ENCODE measurements at places on chromosomes 4 and X.

DNA sequence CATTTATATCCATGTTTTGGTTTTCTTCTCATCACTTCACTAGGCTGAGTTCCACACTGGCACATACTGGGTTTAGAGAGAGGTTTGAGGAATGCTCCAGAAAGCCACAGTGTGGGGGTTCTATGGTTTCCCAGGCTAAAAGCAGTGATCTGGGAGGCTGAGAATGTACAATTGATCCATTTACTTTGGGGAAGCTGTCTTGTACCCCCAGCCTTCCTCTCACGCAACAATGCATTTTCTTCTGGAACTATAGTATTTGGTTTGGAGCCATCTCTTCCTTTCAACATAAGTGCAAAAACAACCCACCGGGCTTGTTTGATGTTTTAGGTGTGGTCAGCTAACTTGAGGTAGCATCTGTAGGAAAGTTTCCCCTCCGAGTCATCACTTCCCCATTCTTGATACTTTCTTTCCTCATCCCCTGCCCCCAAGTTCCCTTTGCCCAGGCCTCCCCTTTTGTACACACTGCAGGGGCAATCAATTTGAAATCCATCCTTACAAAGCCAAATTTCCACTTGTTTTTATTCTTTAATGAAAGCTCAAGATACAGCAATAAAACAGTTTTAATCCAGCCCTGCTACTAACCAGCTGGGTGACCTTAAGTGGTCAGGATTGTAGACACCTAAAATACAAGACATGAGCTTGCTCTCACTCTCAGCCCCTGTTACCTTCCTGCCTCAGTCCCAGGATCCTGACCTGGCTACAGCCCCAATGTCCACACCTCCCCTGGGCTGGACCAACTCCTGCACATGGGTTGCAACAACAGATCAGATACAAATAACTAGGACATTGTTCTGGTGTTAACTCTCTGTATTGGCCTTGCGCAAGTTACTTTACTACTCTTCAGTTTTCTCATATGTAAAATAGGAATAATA lies 109.2 kb downstream of the FHDC1 start:
- DNase-seq, result no peak

DNA sequence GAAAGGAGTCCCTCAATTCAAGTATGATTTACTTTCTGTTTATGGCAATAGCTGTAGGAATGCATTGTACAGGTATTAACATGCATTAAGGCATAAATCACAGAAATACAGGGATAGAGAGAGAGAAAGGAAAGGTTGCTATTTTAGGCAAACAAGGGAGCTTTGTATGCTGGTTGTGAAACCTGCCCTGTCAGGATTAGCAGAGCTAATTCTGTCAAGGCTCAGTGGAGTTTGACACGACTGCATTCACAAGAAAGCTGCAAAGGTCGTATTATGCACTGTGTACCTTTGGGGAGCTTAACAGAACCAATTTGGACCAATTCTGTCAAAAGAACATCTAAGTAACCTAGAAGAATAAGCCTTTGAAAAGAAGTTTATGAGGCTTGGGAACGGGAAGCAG lies 239.3 kb downstream of the GRIA2 start:
- DNase-seq, result peak; percentile 20

GRCh38 chrX:56366901-56367300 lies 134.7 kb downstream of the KLF8 start:
- peak; percentile 23 for DNase-seq

- no peak for DNase-seq
These were observed 94.2 kb downstream of the CBLL2 start for GRCh38 chrX:22366906-22367305.

DNA sequence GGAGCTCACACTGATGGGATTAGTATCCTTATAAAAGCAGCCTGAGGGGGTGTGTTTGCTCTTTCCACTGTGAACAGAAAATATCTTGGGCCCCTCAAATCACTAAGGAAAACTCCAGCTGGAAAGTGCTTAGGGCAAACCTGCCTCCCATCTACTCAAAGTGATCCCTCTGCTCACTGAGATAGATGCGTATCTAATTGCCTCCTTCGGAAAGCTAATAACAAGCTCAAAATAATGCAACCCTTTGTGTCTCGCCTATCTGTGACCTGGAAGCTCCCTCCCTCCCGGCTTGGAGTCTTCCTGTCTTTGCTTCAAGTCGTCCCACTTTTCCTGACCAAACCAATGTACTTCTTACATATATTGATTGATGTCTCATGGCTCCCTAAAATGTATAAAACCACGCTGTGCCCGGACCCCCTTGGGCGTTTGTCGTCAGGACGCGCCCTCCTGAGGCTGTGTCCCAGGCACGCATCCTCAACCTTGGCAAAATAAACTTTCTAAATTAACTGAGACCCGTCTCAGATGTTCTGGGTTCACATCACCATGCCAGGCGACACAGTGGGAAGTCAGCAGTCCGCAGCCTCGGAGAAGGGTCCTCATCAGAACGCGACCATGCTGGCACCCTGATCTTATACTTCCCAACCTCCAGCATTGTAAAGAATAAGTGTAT lies 34.1 kb upstream of the SORCS2 start:
- no peak for DNase-seq

DNA sequence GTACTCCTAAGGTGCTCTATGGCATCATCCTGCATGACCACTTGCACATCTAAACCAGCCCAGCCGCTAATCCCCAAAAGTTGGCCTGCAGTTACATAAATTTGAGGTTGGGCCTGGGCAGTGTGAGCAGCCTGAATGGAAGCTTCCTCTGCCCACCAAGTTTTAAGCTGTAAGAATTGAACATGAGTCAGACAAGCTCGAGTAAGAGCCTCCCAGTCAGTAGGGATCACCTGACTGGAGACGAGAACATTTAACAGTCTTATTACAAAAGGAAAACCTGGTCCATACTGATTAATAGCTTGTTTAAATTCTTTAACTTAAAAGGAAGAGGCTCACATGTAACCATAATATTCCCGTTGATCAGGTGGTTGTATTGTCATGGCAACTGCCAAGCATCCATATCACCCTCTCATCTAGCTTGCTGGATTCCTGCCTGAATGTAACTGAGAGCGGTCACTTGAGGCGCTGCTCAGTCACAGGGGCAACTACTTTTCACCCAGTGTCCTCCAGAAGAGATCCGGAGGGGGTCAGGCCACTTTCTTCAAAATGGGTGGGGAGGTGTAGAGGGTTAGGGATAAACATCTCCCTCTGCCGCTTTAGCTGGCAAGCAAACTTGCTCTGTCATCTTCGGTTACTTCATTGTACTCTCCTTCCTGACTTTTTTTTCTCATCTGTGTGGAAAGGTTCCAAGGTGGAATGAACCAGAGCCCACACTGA lies 56.6 kb upstream of the WDR1 start:
- peak; percentile 26 for DNase-seq

DNA sequence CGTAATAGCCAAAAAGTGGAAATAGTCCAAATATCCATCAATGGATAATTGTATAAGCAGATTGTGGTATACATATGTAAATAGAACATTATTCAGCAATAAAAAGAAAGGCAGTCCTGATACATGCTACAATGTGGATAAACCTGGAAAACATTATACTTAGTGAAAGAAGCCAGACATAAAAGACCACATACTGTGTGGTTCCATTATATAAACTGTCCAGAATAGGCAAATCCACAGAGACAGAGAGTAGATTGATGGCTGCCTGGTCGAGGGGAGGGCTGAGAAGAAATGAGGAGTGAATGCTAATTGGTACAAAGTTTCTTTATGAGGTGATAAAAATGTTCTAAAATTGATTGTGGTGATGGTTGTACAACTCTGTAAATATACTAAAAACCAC lies 397.4 kb upstream of the RPS6KA3 start:
- DNase-seq, result no peak

DNA sequence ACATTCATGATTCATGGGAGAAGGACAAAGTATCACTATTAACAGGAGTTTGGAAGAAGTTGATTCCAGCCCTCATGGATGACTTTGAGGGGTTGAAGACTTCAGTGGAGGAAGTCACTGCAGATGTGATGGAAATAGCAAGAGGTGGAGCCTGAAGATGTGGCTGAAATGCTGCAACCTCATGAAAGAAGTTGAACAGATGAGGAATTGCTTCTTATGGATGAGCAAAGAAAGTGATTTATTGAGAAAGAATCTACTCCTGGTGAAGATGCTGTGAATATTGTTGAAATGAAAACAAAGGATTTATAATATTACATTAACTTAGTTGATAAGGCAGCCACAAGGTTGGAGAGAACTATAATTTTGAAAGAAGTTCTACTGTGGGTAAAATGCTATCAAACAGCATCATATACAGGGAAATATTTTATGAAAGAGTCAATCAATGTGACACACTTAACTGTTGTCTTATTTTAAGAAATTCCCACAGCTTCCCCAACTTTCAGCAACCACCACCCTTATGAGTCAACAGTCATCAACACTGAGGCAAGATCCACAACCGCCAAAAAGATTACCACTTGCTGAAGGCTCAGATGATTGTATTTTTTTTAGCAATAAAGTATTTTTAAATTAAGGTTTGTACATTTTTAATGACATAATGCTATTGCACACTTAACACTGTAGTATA lies 302.6 kb downstream of the CBLL2 start:
- no peak for DNase-seq

DNA sequence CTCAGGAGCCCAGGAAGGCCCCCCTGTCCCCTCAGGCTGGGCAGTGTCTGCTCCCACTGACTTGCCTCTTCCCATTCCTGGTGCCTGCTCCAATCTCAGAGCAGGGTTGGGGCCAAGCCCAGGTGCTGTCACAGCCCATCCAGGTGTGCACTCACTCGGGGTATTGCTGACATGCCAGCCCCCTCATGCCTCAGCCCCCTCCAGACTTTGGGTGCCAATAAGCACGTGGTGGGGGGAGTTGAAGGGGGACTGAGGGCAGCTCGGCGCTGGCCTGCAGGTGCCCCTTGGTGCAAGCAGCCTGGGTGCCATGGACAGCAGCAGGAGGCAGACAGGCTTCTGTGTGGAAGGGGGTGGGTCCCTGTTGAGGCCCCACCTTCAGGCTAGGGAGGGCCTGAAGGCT lies 28.4 kb downstream of the NAA11 start:
- DNase-seq, result no peak

Measured in hepatocyte (in vitro differentiated cells).